Heart right ventricle (tissue), 16 donors: ENCODE measurements at places on chromosomes 2 and 18. TPM values are rescaled to one million over a fixed set of nuclear protein-coding genes. Genes with fewer than 3 reads are reported as not detected.
A peak's percentile ranks its signal among the peaks of the same experiment; 100 is the strongest.

The CHST9 gene
- total RNA-seq: 1.0 TPM

DNA sequence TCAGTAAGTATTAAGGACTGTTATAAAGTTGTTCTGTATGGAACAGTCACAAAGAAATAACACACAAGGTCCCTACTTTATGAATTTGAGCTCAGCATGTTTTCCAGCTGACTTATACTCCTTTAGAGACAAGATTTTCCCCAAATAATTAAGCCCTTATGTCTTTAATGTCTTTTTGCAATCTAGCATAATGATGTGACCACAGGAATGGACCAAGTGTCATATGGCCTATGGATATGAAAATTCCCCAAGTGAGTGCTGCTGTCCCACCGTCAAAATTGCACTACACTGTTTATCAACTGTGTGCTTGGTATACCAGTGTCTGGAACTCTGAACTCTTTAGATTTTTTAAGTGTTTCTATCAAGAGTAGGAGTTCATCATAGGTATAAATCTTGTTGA lies 369.6 kb downstream of the PID1 start:
- DNase-seq: no peak

- no peak for DNase-seq
Observed at GRCh38 chr18:48317781-48318381, 91.3 kb downstream of the ZBTB7C start.

- DNase-seq: no peak
Observed at GRCh38 chr2:212863185-212863588, 288.2 kb downstream of the IKZF2 start.

The SPATA3 gene
- not detected for total RNA-seq

- DNase-seq: no peak
Observed at GRCh38 chr2:237721458-237721857, 77.1 kb upstream of the RBM44 start.

GRCh38 chr2:120855855-120856405 lies 120.3 kb downstream of the GLI2 start:
- DNase-seq: no peak

The BMP10 gene
- total RNA-seq: not detected

GRCh38 chr18:46418663-46419260 lies 238.3 kb downstream of the LOXHD1 start:
- DNase-seq: peak; percentile 81
